ENCODE measurements at places on chromosomes 2 and 18. TPM values are rescaled to one million over a fixed set of nuclear protein-coding genes. Genes with fewer than 3 reads are reported as not detected.

The ECEL1 gene
- 0.71 TPM for total RNA-seq

The RGPD3 gene
- 0.95 TPM for total RNA-seq

The FAM237A gene
- not detected for total RNA-seq

The TBC1D8 gene
- total RNA-seq = 16.6 TPM

The HMSD gene
- not detected for total RNA-seq

The AOX1 gene
- 65.5 TPM for total RNA-seq

The CSRNP3 gene
- 3.9 TPM for total RNA-seq

The SIX3 gene
- total RNA-seq = not detected

The GCA gene
- total RNA-seq = 24.8 TPM

The CYP26B1 gene
- 5.0 TPM for total RNA-seq

- no peak overlapping the region for H3K27ac ChIP-seq
- DNase-seq = no peak
- H3K36me3 ChIP-seq = no peaks in the 10 kb centered on the region
- H3K4me3 ChIP-seq = no peak overlapping the region
Measured at GRCh38 chr18:78980279-78980771, 707 bp downstream of the SALL3 start.

DNA sequence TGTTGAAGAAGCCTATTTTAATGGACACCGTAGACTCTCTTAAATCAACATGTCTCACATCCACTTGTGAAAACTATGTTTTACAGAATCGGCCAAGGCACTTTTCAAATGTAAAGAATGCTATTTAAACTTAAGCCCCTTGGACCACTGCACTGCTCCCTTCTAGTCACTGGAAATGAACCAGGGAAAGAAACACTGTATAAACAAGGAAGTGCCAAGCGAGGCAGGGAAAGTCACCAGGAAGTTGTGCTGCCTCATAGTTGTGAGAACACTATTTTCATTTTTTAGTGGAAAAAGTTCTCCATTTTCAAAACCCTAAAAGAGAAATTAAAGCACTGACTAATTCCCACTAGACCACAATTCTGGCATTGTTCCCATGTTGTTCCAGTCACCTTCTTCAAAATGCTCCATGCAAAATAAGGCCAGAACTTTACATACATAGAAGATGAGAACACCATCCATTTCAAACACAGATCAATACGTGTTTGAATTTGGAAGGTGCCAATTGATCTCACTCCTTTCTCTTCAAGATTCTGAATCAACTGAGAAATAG lies 13.5 kb downstream of the CCDC141 start:
- no peaks in the 10 kb centered on the region for H3K4me1 ChIP-seq
- no peak for DNase-seq
- H3K36me3 ChIP-seq = no peaks in the 10 kb centered on the region
- H3K4me3 ChIP-seq = no peak overlapping the region

DNA sequence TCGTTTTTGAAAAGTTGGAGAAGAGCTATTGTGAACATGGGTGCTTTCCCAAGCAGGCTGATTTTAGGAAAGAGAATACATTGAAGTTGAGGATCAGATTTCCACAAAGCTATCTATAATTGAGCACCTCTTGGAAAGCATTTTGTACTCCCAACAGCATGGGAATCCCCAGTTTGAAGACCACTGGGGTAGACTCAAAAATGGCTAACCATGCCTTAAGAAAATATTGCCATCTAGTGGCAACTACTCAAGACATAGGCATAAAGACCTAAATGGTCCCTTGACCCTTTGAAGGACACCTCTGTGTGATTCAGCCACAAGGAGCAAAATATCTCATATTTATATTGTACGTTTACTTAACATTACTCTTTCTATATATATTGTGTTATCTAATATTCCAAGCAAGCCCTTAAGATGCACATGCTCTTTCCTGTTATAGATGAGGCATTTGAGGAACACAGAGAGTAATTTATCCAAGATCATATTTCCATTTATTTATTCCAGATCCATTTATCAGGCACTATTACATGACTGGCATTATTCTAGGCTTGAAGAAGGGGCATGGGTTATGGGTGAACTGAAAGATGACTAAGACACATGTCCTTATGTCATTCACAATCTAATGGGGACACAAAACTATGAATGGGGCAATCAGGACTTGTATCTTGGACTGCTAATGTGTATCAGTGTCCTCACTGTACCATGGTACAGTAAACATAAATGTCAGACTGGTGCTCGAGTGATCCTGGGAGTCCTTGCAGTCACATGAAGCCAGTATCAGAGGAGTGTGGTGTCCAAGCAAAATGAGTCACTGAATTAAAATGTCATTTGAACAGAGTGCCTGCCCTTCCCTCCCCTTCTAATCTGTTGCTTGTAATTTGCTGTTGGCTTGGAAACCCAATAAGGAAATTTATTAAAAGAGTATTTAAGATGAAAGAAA lies 121.0 kb upstream of the XPO1 start:
- H3K27ac ChIP-seq = no peak overlapping the region
- peaks cover 10% of the 10 kb centered on the region for H3K4me1 ChIP-seq
- H3K36me3 ChIP-seq = no peaks in the 10 kb centered on the region
- no peak overlapping the region for H3K4me3 ChIP-seq
- no peaks in the 10 kb centered on the region for H3K27me3 ChIP-seq

DNA sequence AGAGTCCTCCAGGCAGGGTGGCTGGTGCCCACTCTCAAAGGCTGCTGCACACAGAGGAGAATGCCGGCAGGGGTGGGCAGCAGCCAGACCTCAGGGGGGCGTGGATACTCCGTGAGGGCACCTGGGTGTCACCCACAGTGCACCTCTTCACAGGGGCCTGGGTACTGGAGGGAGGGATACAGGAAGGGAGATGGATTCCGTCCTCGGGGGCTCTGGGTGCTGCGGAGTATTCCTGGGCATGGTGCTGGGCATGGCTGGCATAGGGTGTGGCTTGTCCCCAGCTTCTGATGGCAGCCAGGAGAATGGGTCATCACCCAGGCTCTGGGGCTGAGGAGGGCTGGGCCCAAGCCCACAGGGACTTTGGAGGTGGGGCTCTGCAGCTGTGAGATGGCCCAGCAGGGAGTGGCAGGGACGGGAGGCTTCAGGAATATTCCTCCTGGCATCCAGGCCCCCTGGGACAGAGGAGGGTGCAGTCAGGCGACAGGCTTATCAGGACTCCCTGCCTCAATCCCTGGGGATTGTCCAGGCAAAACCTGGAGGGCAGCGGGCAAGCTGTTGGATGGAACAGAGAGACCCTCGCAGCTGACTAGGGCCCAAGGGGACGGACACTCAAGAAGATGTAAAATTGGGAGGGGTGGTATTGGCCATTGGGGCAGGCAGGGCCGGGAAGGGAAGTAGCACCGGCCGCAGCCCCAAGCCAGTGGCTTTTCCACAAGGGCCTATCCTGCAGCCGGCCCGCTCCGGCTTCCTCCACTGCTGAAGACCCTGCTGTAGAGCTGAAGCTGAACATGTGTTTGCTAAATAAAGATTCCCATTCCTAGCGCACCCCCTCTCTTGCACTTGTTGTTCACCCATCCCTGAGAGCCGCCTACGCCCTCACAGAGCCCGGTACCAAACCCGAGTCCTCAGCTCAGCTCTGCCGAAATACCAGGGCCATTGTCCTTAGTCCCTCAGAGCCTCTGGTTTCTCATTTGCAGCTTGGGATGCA lies 5.7 kb upstream of the KLHL30 start:
- no peak for DNase-seq
- no peak overlapping the region for H3K27ac ChIP-seq
- H3K27me3 ChIP-seq = no peaks in the 10 kb centered on the region
- no peak overlapping the region for H3K4me3 ChIP-seq

DNA sequence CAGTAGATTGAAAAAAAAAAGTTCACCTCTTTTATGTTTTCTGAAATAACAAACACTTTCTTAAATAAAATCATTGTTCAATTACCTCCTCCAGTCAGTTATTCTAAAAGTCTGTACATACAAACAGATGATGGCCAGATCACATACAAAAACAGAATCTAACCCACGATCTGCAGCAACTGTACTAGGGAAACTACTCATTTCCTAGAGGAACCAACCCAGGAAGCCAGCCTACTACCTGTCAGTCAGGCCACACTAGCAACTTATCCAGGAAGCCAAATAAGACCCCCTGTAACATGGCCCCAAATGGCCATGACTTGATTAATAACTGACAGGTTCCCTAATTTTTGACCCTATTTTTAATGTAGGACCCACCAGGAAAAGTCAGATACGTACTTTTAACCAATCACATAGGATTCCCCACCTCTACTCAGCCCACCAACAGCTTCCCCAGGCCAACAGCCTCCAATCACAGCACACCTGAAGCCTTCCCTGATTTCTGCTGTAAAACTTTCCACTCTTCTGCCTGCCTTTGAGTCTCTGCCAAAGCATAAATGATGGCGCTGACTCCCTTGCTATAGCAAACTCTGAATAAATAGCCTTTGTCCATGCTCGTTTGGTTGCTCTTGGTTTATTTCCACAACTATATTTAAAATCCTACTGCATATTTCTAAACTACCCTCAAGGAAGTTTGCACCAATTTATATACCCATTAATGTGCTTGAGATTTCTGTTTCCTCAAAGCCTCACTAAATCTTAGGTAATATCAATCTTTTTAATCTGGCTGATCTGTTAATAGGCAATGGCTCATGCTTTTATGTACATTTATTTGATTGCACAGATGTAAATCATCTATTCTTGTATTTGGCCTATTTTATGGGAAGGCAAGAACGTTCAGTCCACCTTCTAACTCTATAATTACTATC lies 486.4 kb downstream of the FBXO15 start:
- no peaks in the 10 kb centered on the region for H3K27me3 ChIP-seq
- no peaks in the 10 kb centered on the region for H3K36me3 ChIP-seq
- H3K4me1 ChIP-seq = no peaks in the 10 kb centered on the region
- no peak overlapping the region for H3K27ac ChIP-seq

DNA sequence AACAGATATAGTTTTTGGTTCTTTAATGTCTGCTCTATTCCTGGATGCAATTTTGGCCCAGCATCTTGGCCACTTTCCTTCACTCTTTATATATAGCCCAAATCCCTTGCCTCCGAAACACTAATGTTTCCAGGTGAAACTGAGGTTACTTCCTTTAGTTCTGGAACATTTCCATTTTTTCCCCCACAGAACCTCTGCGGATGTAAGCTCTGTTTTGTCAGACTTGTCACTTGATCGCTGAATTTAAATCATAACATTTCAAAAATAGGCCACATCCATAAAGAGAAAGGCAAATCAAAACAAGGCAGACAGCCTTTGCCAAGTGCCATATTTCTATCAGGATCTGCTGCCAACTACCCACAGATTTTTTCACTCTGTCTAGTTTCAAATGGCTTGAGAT lies 115.1 kb downstream of the ANKRD44 start:
- H3K27ac ChIP-seq = peak overlapping the region; percentile 66
- no peaks in the 10 kb centered on the region for H3K27me3 ChIP-seq
- peaks cover 53% of the 10 kb centered on the region for H3K4me1 ChIP-seq
- H3K36me3 ChIP-seq = no peaks in the 10 kb centered on the region

DNA sequence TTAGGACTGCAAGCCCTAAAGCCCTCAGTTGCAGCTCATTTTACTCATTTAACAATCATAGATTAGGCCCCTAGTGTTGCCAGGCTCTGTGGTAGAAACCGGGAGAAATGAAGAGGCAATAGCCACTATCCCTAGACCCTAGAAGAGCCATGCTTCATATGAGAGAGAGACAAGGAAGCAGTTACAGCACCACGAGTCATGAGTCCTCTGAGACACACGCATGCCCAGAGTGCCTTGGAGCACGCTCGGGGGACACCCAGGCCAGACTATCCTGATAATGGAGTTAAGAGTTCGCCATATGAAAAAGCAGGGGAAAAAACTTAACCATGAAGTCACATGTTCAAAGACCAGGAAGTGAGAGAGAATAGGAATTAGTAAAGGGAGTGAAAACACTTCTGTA lies 321.5 kb upstream of the PKDCC start:
- H3K27ac ChIP-seq = no peak overlapping the region
- no peaks in the 10 kb centered on the region for H3K27me3 ChIP-seq
- H3K4me3 ChIP-seq = no peak overlapping the region
- H3K36me3 ChIP-seq = no peaks in the 10 kb centered on the region
- no peak for DNase-seq
- no peaks in the 10 kb centered on the region for H3K4me1 ChIP-seq

- H3K27me3 ChIP-seq = peaks cover 44% of the 10 kb centered on the region
- peaks cover 17% of the 10 kb centered on the region for H3K4me1 ChIP-seq
- no peak for DNase-seq
- peak overlapping the region; percentile 31 for H3K4me3 ChIP-seq
- no peaks in the 10 kb centered on the region for H3K36me3 ChIP-seq
Measured at GRCh38 chr18:11751341-11752115, 62.5 kb downstream of the GNAL start.

GRCh38 chr2:96514521-96514920 lies 9.4 kb upstream of the NEURL3 start:
- H3K4me3 ChIP-seq = no peak overlapping the region
- no peak for DNase-seq
- H3K27me3 ChIP-seq = no peaks in the 10 kb centered on the region
- no peaks in the 10 kb centered on the region for H3K36me3 ChIP-seq

GRCh38 chr2:133326652-133327397 lies 241.4 kb downstream of the NCKAP5 start:
- H3K36me3 ChIP-seq = no peaks in the 10 kb centered on the region
- DNase-seq = no peak
- H3K27me3 ChIP-seq = no peaks in the 10 kb centered on the region
- no peaks in the 10 kb centered on the region for H3K4me1 ChIP-seq
- H3K27ac ChIP-seq = no peak overlapping the region

- no peak for DNase-seq
- H3K4me1 ChIP-seq = no peaks in the 10 kb centered on the region
- H3K4me3 ChIP-seq = no peak overlapping the region
- H3K27me3 ChIP-seq = no peaks in the 10 kb centered on the region
- no peaks in the 10 kb centered on the region for H3K36me3 ChIP-seq
Measured at GRCh38 chr2:98530114-98530513, 78.2 kb downstream of the COA5 start.

DNA sequence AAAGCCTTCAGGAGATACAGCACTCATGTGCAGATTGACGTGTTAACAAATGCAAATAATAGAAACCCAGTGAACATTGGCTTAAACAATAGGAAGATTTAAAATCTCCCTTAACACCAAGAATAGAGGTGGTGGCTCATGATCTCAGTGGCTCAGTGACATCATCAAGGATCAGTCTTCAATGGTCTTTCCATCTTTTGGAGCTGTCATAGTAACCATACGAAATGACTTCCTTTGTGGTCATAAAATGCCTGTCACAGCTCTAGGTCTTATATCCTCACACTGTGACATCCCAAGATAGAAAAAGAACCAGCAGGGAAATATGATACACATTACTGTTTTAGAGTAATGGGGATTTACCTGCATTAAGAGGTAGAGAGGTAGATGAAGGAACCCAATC lies 59.6 kb upstream of the ACKR3 start:
- H3K4me1 ChIP-seq = no peaks in the 10 kb centered on the region
- no peak overlapping the region for H3K4me3 ChIP-seq
- DNase-seq = no peak
- H3K27me3 ChIP-seq = peaks cover 11% of the 10 kb centered on the region

GRCh38 chr18:8944871-8945245 lies 157.6 kb upstream of the NDUFV2 start:
- DNase-seq = no peak
- H3K4me3 ChIP-seq = no peak overlapping the region
- peak overlapping the region; percentile 91 for H3K27ac ChIP-seq
- H3K36me3 ChIP-seq = no peaks in the 10 kb centered on the region

GRCh38 chr2:127932199-127932876 lies 46.6 kb upstream of the AMMECR1L start:
- no peaks in the 10 kb centered on the region for H3K36me3 ChIP-seq
- no peak overlapping the region for H3K27ac ChIP-seq
- no peaks in the 10 kb centered on the region for H3K27me3 ChIP-seq
- H3K4me1 ChIP-seq = no peaks in the 10 kb centered on the region
- no peak overlapping the region for H3K4me3 ChIP-seq
- no peak for DNase-seq
